Effector CD4-positive, alpha-beta T cell (primary cell): ENCODE measurements at places on chromosomes 6 and 20.

- DNase-seq, result no peak
Measured at GRCh38 chr6:154742891-154743290, 9.7 kb downstream of the SCAF8 start.

- no peak for DNase-seq
Measured at GRCh38 chr6:105482227-105482844, 79.5 kb upstream of the PREP start.

DNA sequence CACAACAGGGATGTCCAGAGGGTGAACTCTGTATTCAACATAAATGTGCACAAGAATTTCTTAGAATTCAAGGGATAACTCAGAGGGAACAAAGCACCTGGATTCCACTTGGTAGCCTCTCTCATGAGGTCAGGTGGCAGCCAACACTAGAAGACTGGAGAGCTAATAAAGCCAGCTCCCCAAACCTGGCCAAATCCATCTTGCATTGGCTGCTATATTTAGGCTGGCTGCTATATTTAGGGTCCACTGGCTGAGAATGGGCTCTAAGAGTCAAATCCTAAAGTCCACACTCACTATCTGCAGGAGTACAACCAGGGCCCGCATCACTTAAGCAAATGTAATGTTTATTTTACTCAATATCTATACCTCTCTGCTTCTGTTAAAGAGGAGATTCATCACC is 20.0 kb downstream of the TBC1D7 start:
- no peak for DNase-seq

- DNase-seq, result no peak
Measured at GRCh38 chr20:47783828-47784598, 1.3 kb downstream of the SULF2 start.

GRCh38 chr20:44217342-44218092 is 6.9 kb upstream of the OSER1 start:
- peak; percentile 72 for DNase-seq

GRCh38 chr6:36130667-36131510 is 576 bp downstream of the MAPK13 start:
- peak; percentile 29 for DNase-seq

DNA sequence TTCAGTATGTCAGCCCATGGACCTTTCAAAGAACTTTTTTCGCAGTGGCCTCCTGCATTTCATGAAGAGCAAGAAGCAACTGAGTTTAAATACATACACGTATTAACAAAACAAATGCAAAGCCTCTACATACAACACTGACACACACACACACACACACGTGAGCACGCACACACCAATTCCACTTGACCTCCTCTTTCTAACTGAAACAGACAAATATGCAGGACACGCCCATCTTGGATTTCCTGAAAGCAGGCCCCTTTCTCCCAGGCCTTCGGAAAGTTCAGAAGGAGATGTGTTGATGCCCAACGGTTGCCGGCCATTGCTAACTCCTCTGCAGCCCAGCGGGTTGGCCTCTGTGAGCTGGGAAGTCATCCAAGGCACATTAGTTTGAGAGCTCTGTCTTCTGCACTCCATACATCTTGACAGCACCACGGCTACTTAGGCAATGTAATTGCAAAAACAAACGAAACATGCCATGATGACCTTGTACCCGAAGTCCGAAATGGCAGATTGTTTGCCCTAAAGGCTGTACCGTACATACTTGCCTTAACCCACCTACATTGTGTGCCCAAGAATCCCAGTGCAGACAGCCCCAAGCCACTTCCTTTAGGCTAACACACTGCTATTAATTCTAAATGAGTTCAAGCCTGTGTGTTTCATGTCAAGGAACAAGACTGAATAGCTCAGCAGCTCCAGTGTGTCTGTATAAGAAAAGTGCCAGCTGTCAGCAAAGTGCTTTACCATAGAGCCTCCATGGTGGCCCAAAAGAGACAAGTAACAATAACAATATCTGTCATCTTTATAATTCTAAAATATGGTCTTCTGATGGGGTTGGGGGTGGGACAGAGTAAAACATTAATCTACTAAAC is 138.8 kb upstream of the RNF217 start:
- DNase-seq, result no peak

GRCh38 chr20:62088258-62089127 is 22.8 kb upstream of the TAF4 start:
- DNase-seq, result no peak

DNA sequence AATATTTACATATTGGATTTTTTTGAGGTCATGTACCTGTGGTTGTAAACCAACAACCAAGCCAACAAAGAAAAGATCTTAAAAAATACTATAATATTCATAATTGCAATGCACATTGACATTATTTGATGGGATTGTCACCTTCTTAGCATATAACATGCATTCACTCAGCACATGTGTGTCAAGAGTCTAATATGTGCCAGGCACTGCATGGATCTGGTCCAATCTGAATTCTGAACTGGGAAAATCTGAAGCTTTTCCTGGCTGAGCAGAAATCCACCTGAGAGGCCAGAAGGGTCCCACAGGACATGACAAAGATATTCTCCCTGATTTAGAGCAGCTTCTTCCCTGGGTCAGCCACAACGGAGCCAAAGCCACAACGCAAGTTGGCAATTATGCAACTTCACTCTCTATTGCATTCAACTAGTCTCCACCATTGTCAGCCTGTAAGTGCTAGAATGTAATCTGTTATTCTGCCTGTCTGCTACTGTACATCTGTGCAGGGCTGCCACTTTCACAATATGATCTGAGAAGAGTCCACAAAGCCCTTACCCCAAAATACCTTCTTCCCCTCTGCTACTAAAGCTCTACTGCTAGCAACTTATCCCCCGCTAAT is 17.0 kb upstream of the DDO start:
- DNase-seq, result no peak

DNA sequence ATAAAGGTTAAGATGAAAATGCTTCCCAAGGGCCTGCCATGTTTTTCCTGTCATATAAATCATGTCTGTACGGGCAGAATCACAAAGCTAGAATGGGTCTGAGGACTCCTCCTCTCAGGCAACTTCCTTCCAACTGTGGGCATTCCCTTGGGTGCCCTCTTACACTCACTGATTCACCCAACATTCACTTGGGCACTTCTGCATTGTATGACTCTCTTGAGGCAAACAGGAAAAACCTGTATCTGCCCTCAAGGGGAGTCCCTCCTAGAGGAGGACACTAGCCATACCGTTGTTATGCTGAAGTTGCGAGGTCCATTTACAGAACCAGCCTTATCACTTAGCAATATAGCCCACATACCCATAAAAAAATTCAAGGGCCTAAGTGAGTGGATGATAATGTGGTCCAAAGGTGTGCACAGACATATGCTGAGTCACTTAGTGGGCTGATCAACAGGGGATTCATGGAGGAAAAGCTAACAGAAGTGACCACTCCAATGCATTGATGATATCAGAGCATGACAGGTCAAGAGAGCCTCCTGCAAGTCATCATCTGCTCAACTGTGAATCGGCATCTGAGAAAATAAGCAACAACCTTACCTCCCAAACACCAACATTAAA is 131.1 kb downstream of the ATXN1 start:
- no peak for DNase-seq

DNA sequence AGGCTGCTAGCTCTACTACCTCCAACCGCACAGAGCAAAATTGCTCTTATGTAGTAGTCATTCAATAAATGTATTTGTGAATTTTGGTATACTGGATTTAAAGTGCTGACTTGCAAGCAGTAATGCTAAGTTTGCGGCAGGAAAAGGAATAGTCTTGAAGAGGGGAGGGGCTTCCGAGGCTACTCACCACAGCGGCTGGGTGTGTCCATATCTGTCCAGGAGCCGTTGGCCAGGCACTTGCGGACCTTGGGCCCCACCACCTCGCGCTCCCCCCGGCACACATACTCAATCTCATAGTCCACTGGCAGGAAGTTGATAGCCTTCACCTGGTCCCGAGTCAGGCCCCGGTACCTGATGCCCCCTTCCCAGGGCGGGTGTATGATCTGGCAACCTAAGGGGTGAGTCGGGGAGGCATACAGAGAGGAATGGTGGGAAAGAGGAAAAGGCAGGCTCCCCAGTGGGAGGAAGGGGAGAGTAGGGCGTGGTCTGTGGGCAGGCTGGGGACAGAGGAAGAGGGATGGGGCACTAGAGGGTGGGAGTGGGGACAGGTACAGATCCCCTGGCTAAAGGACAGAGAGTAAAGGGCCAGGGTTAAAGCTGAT is 1.7 kb downstream of the GABBR1 start:
- no peak for DNase-seq

DNA sequence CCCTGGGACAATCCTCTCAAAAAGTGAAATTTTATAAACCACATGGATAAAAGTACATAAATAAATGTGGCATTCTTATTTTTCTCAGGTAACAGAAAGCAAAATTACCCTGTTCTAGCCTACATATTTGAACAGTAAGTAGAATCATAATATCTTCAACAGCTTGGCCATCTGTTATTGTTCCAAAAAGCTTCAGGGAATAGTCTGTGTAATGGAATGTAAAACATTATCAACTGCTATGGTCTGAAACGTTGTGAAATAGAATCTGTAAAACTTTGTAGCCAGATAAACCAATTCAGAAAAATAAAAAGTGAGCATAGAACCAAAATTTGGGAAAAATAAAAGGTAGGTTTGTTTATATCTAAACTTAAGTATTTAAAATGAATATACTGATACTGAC is 114.7 kb downstream of the THEMIS start:
- no peak for DNase-seq

DNA sequence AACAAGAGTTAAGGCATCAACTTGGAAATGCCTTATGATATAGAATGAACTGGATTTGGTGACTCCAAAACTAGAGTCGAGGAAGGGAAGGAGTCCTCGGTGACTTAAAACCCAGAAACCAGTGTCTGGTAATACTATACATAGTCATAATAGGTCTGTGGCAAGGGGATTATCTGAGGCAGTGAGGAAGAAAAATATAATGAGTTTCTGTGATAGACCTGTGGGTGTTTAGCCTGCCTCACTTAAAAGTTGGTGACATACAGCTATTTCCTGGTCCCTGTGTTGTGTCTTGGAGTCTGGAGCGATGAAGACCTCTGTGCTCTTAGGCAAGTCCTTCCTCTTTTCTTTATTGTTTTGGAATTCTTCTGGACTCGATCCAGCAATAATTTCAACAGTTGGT is 5.1 kb upstream of the MYO6 start:
- DNase-seq, result no peak

DNA sequence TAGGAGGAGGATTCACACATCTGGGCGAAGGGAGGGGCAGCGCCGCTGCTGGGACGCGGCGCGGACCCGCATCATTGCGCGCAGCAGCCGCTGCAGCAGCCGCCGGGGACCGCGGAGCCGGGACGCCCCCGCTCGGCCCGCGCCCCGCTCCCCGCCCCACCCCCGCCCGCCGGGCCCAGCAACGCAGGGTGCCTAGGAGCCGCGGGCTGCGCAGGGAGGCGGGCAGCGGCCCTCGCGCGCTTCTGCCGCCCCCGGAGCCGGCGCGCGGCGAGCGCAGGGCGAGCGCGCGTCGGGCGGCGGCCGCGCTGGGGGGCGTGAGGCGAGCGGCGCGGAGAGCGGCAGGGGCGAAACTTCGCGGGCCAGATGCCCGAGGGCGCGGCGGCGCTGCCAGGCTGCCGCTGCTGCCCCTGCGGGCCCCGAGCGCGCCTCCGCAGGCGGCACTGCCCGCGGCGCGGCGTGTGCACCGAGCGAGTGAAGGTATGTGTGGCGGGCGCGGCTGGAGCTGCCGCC is at the start of gene NKAIN2:
NKAIN2 (plus strand) TSS at position 362 of the 510 bp plus-strand sequence.
- no peak for DNase-seq

GRCh38 chr20:3843490-3843889 is 3.1 kb upstream of the MAVS start:
- no peak for DNase-seq

DNA sequence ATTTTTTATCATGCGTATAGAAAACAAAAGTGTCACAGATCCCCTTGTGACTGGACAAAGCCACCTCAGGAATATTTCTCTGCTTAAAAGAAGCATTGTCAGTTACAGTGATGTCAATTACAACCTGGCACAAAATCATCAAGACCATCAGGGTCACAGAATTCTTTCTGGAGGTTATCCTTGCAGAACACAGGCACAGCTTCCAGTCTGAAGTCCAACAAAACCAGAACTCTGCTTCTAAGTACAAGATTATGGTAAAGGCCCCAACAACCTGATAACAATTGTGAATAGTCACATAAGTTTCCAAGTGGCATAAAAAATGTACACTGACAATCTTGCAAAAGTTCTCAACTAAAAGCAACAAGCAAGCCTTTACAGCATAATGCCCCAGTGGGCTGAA is 21.0 kb downstream of the PLAGL2 start:
- DNase-seq, result no peak

- DNase-seq, result no peak
Measured at GRCh38 chr6:160259143-160259425, 463 bp upstream of the SLC22A2 start.

GRCh38 chr6:122428781-122429180 is 29.3 kb downstream of the HSF2 start:
- DNase-seq, result no peak

GRCh38 chr6:42629845-42630244 is 66.0 kb downstream of the UBR2 start:
- DNase-seq, result no peak

DNA sequence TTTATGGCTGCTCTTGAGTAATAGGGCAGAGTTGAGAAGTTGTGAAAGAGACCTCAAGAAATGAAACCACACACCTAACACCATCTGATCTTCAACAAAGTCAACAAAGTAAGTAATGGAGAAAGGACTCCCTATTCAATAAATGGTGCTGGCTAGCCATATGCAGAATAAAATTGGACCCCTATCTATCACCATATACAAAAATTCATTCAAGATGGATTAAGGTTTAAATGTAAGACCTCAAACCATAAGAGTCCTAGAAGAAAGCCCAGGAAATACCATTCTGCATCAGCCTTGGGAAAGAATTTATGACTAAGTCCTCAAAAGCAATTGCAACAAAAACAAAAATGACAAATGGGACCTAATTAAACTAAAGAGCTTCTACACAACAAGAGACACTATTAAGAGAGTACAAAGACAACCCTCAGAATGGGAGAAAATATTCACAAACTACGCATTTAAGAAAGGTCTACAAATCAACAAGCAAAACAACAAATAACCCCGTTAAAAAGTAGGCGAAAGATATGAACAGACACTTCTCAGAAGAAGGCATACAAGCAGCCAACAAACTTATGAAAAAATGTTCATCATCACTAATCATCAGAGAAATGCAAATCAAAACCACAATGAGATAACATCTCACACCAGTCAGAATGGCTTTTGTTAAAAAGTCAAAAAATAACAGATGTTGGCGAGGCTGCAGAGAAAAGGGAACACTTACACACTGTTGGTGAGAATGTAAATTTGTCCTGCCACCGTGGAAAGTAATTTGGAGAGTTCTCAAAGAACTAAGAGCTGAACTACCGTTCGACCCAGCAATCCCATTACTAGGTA is 4.0 kb downstream of the MAP3K5 start:
- DNase-seq, result peak; percentile 11

DNA sequence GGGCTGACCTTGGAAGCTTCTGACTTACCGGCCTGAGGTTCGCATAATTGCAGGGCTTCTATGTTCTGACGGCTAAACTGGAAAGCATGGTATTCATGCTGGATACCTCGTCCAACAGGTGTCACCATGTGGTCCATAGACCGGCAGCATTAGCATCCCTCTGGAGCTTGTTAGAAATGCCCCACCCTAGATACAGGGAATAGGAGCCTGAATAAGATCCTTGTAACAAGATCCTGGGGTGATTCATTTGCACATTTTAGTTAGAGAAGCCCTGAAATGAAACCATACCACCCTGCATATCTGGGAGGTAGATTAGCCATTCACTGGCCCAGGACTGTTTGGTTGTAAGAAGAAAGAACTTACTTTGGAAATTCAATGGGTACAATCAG is 77.7 kb downstream of the TMEM170B start:
- no peak for DNase-seq

GRCh38 chr6:3247255-3248146 is 11.2 kb upstream of the PSMG4 start:
- DNase-seq, result no peak

- no peak for DNase-seq
Measured at GRCh38 chr6:143400258-143401067, 50.0 kb downstream of the ADAT2 start.
